ENCODE measurements at places on chromosomes 2 and 18. TPM values are rescaled to one million over a fixed set of nuclear protein-coding genes. Genes with fewer than 3 reads are reported as not detected.

DNA sequence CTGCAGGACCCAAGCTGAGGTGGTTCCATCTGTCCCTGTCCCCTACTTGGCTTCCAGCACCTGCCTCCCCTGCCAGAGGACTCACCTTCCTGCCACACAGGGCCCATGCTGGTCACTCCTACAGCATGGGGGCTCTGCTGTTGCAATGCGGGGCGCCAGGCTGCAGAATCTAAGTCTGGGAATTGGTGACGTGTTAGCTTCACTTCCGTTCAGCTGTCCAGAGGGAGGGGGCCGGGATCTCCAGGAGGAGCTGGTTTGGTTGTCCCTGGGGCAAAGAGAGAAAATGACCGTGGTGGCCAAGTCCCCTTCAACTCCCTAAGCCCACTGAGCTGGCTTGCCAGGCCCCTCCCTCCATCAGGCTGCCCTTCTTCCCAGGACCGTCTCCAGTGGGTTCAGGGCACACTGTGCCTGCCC is 69.5 kb downstream of the IL1R2 start:
- no peak for DNase-seq

DNA sequence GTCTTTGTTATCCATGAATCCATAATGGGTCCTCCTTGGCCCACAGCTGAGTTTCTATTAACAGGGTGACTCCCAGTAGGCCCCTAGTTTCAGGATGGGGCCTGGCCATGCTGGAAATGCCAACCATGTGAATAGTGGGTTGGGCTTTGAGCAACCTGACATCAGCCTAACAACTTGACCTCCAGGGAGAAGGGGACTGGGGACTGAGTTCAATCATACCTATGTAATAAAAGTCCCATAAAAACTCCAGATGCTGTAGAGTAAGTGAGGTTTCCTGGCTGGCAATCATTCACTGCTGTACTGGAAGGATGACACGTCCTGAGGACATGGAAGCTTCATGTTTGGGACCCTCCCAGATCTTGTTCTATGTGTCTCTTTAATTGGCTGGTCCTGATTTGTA is 7.9 kb downstream of the REV1 start:
- DNase-seq, result no peak

- no peak for DNase-seq
These were observed 117.5 kb downstream of the ESCO1 start for GRCh38 chr18:21483051-21483450.

DNA sequence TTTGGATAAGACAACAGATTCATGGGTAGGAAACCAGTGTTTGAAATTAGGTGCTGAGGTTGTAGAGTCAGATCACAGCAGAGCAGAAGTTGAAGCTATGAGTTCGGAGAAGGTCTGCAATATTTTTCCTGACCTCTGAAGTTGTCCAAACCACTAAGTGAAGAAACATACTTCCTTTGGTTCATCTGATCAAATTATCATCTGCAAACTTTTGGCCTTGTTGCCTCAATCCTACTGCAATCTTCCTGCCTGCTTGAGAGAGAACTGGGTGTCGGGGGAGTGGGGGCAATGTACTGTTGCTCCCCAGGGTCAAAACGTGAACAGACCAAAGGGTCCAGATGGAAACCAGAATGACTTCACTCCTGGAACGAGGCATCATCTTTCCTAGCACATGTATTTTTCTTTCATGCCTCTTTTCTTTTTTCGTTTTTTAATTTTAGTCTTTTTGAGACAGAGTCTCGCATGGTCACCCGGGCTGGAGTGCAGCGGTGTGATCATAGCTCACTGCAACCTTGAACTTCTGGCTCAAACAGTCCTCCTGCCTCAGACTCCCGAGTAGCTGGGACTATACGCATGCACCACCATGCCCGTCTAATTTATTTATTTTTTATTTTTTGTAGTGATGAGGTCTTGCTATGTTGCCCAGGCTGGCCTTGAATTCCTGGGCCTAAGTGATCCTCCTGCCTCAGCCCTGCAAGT is 42.7 kb downstream of the RAB31 start:
- no peak for DNase-seq

GRCh38 chr18:76662626-76663025 is 159.7 kb upstream of the ZNF236 start:
- DNase-seq, result no peak

DYTN gene
- total RNA-seq, result not detected

ERCC3 gene
- 54.0 TPM for total RNA-seq

All from glutamatergic neuron (in vitro differentiated cells).